ENCODE measurements at places on chromosomes 6 and 20.

GRCh38 chr6:90347411-90347851 is 50.8 kb upstream of the BACH2 start:
- no peak for DNase-seq

GRCh38 chr20:48375804-48376203 is 452.0 kb downstream of the PREX1 start:
- no peak for DNase-seq

DNA sequence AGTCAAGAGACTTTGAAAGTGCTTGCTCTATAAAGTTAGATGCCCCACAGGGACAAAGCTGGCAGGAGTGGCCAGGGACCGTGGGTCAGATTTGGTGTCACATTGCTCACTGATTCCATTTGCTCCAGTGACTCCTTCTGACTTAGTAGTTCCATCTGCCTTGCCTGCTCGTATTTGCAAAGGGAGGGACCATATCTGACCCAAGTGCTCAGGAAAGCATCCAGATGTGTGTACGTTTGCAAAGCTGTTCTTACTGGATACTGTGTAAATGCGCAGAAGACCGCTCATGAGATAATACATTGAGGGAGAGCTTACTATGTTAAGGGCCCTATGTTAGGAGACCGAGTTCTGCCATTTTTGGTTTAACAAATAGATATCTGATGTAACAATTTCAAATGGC is 21.2 kb upstream of the CCN6 start:
- DNase-seq: no peak

DNA sequence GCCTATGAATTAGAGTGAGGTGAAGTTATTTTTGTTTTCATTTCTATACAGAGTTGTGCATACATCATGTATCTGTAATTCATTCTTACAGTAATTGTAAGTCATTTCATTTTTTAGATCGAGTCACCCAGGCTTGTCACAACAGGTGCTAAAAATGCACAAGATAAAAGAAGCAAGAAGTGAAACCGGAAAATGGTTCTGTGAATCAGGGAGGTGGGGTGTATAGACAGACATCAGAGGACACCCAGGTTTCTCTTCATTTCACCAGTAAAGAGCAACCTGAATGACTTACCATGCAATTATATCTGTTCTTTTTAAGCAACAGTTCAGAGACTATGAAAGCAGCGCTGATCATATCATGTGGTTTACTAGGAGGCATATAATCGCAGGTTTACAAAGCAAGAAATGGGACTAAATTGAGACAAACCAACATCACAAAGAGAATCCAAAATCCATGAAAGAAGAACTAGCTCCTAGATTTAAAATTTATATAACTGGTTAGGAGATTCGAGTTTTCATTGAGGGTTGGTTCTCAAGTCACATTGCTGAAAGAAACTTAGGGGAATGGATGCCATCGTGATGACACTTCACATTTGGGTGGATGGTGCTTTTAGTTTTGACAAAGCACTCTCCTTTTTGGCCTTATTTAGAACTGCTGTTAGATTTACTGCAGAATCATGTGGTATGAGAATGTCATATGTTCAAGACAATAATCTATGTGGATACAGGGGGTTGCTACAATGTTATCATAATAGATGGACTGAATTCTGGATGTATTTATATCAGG is 27.9 kb upstream of the TBC1D7 start:
- no peak for DNase-seq

- no peak for DNase-seq
These were observed 25.0 kb downstream of the TFAP2A start for GRCh38 chr6:10389739-10390494.

- DNase-seq: peak; percentile 72
These were observed 26.1 kb upstream of the NKAIN2 start for GRCh38 chr6:123777563-123777962.

DNA sequence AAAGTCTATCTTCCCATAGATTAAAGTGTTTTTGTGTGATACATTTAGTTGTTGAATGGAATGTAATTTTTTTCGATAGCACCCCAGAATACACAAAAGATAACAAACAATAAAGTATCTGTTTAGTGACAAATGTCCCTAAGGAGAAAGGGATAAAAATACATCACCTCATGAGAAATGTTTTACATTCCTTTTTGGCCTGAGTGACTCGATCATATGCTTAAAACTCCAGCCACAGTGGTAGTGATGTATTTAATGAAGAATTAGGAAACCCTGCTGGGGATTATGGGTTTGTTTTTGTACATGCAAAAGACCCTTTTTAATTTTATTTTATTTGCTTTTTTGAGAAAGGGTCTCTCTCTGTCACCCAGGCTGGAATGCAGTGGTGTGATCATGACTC is 4.3 kb upstream of the SGK1 start:
- DNase-seq: no peak

- DNase-seq: no peak
These were observed 790 bp downstream of the NEDD9 start for GRCh38 chr6:11231564-11232192.

DNA sequence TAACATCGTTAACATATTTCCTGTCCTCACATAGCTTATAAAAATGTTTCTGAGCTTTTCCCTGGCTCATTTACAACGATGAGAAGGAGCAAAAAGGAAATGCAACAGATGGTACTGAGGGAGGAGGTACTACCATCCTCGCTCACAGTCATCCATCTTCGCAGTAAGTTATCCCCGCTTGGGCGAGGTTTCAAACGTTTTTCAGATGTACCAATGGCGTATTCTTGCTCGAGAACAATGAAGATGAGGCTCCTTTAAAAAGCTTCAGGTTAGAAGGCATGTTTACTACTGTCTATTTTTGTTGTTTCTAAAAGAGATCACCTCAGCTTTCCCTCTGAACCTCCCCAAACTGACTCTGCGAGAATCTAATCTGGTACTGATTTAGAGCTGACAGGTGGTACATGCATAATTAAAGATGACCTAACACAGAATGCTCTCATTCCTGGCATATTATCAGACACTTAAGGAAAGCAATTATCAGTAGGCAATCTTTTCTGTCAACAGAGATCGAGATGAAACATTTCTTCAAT is 178.7 kb downstream of the GJA10 start:
- DNase-seq: no peak

- DNase-seq: no peak
These were observed 12.3 kb upstream of the CST7 start for GRCh38 chr20:24936526-24937407.

DNA sequence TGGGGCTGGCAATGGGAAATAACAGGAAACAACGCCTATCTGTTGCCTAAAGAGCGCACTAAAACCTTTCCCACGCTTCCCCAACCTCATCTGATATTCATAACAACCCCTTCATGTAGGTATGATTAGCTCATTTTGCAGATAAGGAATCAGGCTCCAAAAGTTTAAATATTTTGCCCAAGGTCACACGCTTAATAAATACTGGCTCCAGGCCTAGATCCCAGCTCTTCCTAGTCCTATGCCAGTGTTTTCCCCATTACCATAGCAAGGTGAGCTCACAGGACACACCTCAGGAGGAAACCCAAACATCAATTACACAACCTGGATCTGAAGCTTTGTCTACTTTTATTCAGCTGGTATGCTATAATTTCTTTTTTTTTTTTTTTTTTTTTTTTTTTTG is 19.6 kb downstream of the MBOAT1 start:
- no peak for DNase-seq

- no peak for DNase-seq
These were observed 265.8 kb upstream of the TCF21 start for GRCh38 chr6:133623065-133623464.

GRCh38 chr6:79710127-79710526 is 79.0 kb downstream of the SH3BGRL2 start:
- no peak for DNase-seq

DNA sequence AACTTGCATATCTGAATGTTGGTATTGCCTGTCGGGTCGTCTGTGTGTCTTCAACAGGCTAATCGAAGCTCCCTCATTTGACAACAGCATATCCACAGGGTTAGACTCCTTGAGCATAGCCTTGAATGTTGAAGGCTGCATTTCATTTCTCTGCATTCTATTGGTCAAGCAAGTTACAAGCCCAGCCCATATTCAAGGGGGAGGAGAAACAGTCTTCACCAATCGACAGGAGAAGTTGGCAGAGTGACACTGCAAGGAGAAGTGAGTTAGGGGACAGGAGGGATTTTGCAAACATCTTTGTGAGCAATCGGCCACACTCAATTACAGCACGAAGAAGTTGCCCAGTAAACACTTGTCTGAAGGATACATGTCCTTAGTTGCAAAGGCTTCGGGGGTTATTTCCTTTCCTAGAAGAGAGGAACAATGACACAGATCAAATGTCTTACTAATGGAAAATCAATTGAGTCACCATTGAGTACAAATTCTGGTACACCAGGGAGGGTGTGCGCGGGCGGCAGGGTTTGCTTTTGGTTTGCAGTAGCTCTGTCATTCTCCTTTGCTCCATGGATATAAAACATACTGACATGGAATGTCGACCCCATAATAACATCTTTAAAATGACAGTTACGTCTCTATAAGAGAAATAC is 60.6 kb upstream of the NT5E start:
- DNase-seq: no peak

- no peak for DNase-seq
These were observed 172.9 kb upstream of the MCHR2 start for GRCh38 chr6:100166956-100167355.

DNA sequence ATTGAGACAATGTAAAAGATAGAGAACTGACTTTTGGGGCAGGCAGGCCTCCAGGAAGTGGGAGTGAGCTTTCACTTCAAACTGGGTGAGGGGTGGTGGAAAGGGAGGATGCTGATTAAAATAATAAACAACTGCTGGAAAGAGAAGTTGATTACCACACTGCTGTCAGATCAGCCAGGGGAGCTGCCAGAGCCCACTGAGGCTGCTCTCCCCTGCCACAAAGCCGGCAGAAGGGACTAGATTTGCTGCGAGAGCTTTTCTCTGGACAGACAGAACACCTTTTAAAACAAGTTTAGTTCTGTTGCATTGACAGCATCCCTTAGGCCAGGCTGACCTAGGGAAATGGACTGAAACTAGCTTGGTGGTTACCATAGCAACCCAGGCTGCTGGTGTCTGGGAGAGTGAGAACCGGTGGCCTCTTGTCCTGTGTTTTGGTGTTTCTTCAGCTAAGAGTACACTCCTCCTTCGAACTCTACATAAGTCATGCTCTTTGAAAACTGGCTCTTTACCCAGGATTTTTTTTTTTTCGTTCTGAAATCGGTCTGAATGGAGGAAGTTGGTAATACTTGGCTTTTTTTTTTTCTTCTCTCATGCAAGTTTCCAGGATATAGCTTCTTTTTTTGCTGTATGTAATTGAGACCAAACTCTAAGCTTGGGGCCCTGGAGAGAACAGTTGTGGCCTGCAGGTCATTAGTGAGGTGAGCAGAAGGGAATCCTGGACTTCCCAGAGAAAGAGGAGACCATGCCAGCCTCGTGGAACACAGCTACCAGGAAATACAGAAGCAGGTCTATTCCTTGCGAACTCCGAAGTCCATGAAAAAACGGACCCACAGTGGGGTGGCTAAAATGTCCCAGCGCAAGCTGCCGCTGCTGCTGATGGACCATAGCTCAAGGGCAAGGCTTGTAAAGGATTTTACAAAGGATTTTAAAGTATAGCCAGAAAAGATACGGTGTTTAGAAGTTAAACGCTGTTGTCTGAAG is 374.4 kb downstream of the UTRN start:
- peak; percentile 54 for DNase-seq

- no peak for DNase-seq
These were observed 293.5 kb downstream of the CDKAL1 start for GRCh38 chr6:20827798-20828197.

DNA sequence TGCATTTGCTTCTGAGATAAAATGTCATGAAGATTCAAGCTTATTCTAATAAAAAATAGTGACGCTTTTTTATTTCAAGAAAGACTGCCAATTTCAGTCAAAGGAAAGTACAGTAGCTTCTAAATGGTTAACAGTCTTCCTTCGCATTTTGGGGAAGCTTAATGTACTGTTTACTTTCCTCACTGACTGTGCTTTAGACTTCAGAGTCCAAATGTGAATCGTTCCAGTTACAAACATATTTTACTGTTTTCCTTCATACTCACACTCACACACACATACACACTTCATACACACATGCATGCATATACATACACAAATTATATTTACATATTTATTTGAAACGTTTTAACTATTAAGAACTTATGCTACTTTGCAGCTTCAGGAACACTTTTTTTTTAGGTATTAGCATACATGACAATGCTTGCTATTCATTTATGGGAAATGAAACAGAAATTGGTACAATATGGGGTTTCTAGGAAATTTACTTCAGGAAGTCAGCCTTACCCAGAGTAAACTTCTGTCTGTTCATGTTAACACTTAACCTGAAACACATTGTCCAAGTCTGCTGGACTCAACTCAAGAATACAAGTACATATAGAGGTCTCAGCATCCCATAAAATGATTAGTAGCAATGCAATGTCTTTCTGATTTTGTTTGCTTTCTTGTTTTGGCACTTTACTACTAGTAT is 145.4 kb downstream of the RPS12 start:
- no peak for DNase-seq

- no peak for DNase-seq
These were observed 595 bp downstream of the REM1 start for GRCh38 chr20:31475472-31476293.

- DNase-seq: no peak
These were observed 18.5 kb downstream of the FRMD1 start for GRCh38 chr6:168060521-168060931.

DNA sequence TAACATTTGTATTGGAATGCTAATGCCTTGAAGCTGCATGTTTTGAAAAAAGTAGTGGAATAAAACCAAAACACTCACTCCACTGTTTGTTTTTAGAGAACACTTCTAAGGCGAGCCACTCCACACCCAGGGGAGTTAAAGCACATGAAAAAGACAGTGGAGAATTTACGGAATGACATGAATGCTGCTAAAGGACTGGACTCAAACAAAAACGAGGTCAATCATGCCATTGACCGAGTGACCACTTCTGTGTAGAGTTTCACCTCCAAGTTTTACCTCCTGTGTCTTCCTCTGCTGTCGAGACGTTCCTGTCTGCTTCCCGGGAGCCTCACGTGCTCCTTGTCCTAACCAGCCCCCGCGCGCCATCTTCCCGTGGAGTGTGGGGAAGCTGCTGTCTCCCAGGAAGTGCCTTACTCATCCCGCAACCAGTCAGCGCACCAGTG is 127.8 kb downstream of the LRRC1 start:
- no peak for DNase-seq

- DNase-seq: peak; percentile 58
These were observed 45.0 kb downstream of the ELMO2 start for GRCh38 chr20:46361381-46361780.
